GDM1 (cell line): ENCODE measurements at places on chromosomes 7 and 10.

DNA sequence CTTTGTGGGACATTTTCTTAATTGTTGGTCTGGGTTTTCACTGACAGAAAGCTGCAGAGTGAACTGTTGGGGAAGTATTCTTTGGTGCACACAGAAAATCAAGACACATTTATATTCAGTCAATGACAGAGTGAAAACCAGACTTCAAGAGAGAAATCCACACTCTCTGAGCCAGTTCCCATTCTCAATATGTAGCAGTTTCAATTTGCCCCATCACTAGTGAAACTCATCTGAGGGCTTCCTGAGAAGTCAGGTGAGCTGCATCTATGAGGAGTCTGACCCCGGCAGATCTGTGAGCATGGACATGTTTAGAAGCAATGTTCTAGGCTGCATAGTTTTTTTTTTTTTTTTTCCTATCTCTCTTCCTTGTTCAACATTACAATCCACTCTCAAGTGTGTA, 163.7 kb upstream of the AHR start:
- DNase-seq, result no peak

- DNase-seq, result no peak
These were observed 61.7 kb downstream of the VOPP1 start for GRCh38 chr7:55510621-55511020.

DNA sequence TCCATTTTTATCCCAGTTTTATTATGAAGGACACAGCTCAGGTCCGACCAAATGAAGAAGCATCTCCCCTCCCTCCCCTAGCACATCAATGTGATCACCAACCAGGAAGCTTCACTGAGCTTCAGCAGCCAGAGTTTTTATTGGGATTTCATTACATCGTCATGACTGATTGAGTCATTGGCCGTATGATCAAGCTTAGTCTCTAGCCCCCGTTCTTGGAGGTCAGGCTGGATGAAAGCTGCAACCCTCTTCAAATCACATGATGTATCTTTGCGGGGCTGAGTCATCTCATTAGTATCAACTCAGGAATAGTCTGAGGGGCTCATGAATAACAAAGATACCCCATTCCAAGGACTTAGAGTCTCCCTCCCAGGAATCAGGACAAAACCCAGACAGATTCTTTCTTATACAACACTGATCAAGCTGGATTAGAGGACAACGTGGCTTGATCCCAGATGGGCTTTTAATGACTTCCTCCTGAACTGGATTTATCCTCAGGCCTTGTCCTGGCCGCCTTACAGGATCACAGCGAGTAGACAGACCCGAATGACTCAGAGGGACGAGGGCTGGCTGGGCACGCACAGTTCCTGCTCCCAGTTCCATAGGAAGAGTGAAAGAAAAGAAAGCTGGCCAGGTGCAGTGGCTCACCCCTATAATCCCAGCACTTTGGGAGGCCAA, 14.5 kb downstream of the LIMK1 start:
- no peak for DNase-seq

DNA sequence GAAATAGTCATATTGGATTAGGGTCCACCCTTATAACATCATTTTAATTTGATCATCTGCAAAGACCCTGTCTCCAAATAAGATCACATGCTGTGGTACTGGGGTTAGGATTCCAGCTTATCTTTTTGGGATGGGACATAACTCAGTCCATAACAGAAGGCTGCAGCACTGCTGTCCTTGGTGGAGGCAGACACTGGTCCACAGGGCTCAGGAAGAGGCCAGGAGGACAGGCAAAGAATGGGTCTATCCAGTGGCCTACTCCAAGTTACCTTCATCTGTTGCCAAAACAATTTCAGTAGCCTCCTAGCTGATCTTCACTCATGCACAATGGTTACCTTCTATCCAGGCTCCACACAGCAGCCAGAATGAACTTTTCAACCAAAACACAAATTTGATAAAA, 387.0 kb downstream of the GRID1 start:
- DNase-seq, result no peak

GRCh38 chr7:133828906-133829305, 298.2 kb upstream of the LRGUK start:
- DNase-seq, result no peak

DNA sequence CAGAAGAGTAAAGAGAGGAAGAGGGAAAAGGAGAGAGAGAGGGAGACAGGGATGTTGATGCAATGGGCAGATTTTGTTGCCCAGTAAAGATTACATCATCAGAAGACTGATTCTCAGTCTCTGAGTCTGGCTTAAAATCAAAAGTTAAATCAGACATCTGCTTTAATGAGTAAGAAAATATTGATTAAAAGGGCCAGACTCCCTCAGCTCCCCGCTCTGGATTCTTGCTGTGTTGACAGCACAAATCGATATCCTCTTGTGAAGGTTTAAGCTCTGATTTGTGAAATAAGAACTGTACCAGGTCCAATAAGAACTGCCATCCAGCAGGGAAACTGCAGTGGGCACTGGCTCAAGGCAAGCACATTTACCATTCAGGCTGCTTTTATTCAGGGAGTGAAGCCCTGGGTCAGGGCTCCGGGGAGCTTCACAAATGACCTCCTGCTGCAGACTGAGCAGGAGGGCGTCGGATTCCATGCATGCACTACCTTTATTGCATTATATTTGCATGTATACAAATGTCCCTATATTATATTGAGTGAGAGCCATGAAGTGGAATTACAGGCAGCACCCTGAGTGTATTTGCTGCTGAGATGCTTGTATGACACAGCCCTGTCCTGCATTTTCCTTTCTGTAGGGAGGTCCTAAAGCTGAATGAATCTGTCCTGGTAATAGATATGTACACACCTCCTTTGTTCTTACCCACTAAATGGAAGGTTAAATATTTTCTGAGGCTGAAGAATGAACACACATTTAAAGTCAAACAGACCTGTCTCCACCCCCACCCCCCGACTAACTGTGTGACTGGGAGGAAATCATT, 401.5 kb downstream of the REEP3 start:
- DNase-seq, result no peak
